ENCODE measurements at places on chromosomes 16 and 17. TPM values are rescaled to one million over a fixed set of nuclear protein-coding genes. Genes with fewer than 3 reads are reported as not detected.
A peak's percentile ranks its signal among the peaks of the same experiment; 100 is the strongest.

- no peak for DNase-seq
Observed at GRCh38 chr16:8026450-8026849, 563.9 kb downstream of the TMEM114 start.

DNA sequence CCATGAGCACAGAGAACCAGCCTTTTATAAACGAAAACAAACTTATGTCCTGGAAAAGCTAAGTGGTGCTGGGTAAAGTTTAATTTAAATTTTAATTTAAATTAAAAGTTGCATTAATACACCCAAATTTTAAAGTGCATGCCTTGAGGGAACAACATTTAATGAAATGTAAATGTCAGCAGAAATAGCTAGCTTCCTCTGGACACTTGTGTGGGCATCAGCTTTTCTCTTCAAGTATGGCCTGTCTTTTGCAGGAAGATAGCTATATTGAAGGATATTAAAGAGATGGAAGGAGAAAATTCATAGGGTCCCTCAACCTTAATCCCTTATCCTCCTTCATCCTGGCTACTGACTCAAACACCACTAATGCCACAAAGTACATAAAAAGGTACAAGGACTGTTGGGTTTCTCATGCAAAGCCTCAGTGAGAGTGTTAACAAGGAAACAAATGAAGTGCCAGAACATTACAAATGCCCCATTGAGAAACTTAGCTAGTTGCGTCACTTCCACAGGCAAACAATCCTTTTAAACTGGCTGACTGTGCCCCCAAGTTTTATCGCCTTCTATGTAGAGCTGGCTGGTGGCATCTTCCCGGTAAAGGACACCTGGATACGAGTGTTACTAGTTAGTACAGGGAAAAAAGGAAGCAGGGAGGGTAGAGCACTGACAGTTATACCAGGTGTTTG lies 14.1 kb downstream of the PHF12 start:
- no peak for DNase-seq

DNA sequence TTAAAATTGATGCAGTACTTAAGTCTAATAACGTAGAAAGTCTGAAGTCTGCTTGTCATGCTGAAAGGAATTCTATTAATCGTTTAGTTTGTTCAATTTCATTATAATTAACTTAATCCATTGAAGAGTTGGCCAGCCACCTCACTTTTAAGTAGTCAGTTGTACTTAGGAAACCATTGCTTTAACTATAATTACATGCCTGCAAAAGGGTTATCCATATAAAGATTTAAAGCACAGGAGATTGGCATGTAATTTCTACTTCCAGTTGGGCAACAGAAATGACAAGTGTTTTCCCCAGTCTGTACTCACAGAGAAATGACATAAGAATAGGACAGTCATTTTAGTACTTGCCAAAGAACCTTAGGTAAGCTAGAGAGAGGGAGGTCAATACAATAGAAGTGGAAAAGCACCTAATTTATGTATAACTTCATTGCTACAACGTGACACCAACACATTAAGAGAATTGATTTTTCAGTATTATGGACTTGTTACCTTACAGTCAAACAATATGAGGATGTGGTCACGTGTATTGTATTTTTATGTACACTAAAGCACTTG lies 3.7 kb upstream of the USP32 start:
- no peak for DNase-seq

- no peak for DNase-seq
Observed at GRCh38 chr16:50269061-50269705, 2.8 kb downstream of the ADCY7 start.

The CD300LB gene
- total RNA-seq = not detected

GRCh38 chr16:84138824-84139627 lies 6.0 kb downstream of the HSDL1 start:
- peak; percentile 94 for DNase-seq

The RNU2-1 gene
- not detected for total RNA-seq

The HOXB9 gene
- total RNA-seq = 26.1 TPM

DNA sequence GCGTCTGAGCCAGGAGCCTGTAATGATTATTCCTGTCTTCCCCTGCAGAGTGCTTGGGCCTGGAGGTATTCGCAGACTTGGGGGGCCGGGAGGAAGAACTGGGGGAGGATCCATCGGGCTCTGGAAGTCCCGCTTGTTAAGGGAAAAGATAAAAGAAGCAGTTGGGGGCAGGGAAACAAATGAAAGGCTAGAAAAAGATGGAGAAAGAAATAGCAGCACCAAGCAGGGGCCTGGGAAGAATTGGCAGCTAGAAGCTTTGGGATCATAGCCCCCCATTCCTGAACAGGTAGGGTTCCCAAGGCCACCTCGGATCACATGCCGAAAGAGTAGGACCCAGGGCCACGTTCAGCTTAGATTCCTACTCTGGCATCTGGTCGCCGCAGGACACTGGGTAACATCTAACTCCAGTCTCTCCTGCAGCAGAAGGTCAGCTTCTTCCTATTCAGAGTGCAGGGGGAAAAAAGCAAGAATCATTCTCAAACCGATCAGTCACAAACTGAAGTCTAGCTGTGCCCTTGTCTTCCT lies 23.6 kb downstream of the ADAM11 start:
- DNase-seq = no peak

- no peak for DNase-seq
Observed at GRCh38 chr16:3971706-3972105, 91.2 kb upstream of the CREBBP start.

The MPV17L gene
- not detected for total RNA-seq

- peak; percentile 71 for DNase-seq
Observed at GRCh38 chr17:82408288-82408937, 9.7 kb upstream of the HEXD start.

The DPEP1 gene
- total RNA-seq = not detected

The ASPHD1 gene
- 3.6 TPM for total RNA-seq

The FUS gene
- 21.5 TPM for total RNA-seq

DNA sequence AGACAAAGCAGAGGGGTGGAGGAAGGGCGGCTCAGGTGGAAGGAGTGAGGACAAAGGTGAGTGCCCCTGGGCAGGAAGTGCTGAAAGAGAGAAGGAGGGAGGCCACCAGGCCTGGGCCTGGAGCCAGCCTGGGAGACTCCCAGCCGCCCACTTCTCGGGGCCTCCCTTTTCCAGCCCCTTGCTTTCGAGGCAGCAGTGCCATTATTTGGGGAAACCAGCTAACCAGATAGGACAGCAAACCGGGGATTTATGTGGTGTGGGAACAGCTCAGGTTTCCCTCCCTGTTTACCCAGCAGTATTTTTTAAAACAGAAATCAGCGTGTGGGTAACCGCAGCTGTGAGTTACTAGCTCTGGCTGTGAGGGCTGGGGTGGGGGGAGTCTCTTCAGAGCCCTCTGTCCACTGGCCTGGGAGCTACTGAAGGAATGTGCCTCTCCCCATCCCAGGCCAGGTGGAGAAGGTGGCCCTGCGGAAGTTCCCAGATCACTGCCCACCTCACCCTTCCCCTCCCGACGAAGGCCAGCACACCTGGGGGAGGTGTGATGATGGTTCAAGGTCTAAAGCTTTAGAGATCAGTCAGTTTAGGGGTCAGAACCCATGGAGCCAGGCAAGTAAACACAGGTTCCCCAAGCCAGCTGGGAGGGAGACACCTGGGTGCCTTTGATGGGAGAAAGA lies 8.4 kb upstream of the MEOX1 start:
- DNase-seq = peak; percentile 84

The FNDC8 gene
- not detected for total RNA-seq

The TMED6 gene
- not detected for total RNA-seq

GRCh38 chr17:610276-610675 lies 104.4 kb downstream of the VPS53 start:
- no peak for DNase-seq

DNA sequence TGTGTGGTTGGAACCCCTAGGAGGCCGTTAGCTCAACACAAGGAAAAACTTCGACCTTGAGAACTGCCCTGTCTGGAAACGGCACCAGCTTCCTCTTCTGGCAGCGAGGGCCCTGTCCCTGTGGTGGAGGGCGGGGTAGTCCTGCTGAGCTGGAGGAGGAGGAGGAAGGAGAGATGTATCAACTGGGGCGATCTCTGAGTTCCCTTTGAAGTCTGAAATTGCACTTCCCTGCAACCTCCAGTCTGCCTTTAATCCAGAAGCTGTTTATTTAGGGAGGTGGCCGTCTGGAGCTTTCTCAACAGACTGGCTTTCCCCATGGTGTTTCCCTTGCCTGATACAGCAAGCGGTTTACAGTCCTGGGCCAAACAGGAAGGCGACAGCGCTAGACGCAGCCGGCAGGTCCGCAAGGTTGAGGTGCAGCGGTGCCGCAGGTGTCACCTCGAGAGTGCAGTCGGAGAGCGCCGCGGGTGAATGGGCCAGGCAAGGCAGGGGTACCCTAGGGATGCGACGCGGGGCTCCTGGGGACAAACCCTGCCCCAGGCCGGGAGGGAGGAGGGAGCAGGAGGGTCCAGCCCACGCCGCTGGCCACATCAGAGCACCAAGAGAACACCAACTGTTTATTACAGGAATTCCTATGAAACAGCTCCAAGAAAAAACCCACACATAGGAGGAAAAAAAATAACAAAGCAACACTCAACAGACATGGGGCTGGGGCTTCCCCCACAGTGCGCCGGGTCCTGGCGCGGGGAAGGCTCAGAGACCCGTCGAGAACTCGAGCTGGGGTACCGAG lies 11.4 kb upstream of the MRPS23 start:
- DNase-seq = peak; percentile 83

The RGS9 gene
- 3.8 TPM for total RNA-seq

- DNase-seq = no peak
Observed at GRCh38 chr17:57302690-57303465, 46.6 kb downstream of the MSI2 start.

DNA sequence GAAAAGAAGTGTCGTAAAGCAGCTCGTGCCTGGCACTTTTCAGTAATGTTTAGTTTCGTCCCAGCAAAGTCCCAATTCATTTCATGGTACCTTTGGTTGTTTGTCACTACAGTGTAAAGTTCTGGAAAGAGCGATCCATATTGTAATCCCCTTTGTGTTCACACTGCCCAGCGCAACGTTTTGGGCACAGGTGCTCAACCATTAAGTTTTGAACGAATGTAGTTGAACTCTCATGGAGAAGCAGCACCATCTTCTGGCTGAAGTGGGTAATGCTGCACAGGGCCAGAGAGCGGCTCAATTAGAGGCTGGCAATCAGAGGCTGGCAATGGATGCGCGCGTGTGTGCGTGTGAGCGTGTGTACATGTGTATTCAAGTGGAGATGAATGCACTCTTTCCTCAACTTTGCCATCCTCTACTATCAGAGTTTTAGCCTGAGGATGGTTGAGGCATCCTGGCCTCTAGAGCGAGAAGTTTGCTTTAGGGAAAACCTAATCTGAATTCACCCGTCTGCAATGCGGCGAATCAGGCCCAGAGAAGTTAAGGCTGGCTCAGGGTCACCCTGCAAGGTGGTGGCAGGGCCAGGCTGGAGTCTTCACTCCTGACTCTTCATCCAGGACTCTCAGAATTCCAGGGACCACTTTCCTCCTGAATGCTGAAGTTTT lies 29.9 kb downstream of the DYNLL2 start:
- peak; percentile 66 for DNase-seq

- no peak for DNase-seq
Observed at GRCh38 chr16:8585857-8586256, 4.5 kb downstream of the TMEM114 start.

DNA sequence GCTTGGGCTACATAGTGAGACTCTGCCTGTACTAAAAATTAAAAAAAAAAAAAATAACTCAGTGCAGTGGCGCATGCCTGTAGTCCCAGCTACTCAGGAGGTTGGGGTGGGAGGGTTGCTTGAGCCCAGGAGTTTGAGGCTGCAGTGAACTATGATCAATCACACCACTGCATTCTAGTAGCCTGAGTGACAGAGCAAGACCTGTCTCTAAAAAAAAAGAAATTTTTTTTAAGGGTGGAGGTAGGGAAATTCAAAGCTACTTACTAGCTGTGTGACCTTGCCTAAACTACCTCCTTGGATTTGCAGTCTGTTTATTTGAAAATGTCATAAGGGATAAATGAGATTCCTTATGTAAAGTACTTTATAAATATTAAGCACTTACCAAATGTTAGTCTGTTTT lies 3.4 kb upstream of the SMPD3 start:
- DNase-seq = no peak

DNA sequence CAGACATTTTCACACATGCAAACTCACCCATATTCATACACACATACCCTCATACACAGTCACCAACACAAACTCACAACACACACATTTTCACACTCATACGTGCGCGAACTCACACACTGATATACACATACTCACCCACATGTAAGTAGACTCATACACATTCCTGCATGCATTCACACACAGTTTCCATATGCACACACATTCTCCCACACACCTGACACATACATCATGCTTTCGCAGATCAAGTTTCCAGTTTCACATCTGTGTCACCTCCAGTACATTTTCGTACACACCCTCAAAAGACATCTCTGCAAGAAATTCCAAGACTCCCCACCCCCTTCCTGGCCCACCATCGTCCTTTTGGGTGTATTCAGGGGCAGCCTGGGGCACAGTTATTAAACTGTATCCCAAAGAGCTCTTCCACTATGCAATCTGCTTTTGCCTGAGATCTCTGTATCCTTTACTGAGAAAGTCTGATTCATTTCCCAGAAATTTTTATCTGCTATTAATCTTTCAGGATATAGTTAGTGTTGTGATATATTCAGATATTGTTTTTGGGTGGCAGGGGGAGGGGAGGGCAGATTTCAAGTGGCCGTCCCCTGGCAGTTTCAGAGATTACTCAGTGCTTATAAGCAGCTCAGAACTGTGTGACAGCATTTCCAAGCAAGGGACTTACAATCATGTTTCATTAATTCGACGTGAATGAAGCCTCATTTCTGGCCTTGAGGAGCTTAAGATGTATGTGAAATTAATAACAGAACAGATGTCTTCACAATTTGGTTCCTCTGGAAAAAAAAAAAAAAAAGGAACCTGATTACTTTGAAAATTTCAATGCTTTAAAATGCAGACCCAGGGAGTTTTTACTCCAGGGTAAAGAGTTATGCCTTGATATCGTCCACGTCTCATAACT lies 35.3 kb upstream of the MMP2 start:
- DNase-seq = no peak

- no peak for DNase-seq
Observed at GRCh38 chr16:6356911-6357310, 975.7 kb upstream of the RBFOX1 start.

DNA sequence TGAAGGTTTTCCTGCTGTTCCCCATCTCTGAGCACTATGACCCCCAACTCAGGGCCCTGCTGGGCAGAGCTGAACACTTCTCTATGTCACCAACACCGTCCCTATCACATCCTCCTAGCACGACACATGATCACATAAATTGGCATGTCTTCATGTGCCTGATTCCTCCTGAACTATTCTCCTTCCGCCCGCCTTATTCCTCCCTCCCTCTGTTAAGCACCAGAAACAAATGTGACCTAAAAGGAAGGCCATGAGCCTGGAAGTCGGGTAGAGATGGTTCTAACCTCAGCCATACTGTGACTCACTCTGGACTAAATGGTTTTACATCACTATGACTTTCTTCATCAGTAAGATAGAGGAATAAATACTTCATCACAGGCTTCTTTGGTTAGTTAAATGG lies 80.8 kb upstream of the DYNLRB2 start:
- DNase-seq = no peak

The MAP2K3 gene
- total RNA-seq = 7.6 TPM

The KRT33B gene
- not detected for total RNA-seq

DNA sequence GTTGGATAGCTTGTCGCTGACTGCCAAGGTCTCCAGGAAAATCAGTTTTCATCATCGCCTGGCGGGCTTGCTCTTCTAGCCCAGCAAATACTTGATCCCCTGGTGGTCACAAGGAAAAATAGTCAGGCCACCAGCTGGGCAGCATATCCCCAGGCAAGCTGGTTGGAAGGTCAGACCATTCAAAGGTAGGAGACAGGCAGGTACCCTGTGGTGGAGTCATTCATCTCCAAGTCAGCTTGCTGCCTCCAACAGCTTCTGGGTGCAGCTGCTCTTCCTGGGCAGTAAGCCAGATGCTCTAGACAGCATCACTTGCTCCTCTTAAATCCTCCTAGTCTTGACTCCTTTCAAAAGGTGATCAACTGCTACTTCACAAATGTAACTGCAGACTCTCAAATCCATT lies 16.0 kb downstream of the ZNF821 start:
- no peak for DNase-seq

The PERCC1 gene
- total RNA-seq = not detected

The TBC1D3I gene
- total RNA-seq = not detected

All from H4 (cell line).